ENCODE measurements at places on chromosomes 3 and 15.

GRCh38 chr3:37256447-37256846 is 82.1 kb upstream of the LRRFIP2 start:
- DNase-seq, result no peak

GRCh38 chr15:81199031-81199779 is 2.5 kb downstream of the IL16 start:
- no peak for DNase-seq

- no peak for DNase-seq
Observed at GRCh38 chr3:79809106-79809505, 41.3 kb upstream of the ROBO1 start.

GRCh38 chr3:88462230-88462629 is 312.5 kb downstream of the C3orf38 start:
- no peak for DNase-seq

DNA sequence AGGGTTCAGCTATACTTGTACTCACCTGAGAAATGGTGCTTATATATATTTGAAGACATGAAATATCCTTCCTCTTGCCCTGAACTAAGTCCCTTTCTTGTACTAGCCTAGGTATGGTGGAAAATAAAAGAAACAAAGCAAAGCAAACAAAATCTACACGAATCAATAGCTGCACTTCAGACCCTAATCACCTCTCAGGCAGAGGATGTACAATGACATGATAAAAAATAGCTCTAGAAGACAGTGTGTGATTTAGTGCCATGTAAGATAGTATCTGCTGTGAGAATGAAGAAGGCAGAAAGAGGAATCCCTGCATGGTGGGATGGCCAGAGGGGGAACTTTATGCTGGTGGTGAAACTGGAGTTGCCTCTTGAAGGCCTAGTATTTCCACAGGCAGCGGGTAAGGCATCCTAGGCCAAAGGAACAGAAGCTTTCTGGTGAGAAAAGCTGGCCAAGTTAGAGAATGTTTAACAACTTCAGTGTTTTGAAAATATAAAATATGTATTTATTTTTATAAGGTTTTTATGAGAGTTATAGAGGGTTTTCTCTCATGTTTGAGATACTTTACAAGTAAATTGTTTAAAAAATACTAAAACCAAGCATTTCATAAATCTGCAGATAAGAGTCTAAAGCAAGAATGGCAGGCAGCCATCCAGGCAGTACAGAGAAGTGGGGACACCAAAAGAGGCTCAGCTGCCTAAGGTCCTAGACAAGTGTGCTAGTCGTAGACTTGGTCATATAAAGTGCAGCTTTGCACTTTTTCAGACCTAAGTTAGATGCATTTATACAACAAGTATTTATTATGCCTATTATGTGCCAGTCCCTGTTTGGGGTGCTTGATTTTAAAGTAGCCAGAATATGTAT is 14.9 kb downstream of the LEKR1 start:
- DNase-seq, result no peak

GRCh38 chr3:94433811-94434210 is 370.9 kb downstream of the NSUN3 start:
- no peak for DNase-seq

GRCh38 chr15:90338532-90338931 is 13.6 kb upstream of the ZNF774 start:
- DNase-seq, result no peak

DNA sequence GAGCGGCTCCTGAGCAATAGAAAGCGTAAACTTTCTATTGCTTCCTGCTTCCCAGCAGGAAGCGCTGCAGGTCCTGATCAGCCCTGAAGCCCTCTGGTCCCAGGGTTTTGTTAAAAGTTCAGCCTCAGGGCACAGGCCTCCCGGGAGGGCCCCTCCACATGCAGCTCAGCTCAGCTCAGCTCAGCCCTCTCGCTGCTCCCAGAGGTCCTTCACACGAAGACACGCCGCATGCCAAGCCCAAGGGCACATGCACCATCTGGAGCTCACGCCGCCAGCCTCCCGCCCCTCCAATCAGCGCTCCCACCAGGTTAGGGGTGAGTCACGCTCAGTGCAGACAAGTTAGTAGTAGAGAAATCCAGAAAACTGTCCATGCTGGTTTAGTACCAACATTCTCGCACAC is 12.7 kb downstream of the TKT start:
- DNase-seq, result no peak

DNA sequence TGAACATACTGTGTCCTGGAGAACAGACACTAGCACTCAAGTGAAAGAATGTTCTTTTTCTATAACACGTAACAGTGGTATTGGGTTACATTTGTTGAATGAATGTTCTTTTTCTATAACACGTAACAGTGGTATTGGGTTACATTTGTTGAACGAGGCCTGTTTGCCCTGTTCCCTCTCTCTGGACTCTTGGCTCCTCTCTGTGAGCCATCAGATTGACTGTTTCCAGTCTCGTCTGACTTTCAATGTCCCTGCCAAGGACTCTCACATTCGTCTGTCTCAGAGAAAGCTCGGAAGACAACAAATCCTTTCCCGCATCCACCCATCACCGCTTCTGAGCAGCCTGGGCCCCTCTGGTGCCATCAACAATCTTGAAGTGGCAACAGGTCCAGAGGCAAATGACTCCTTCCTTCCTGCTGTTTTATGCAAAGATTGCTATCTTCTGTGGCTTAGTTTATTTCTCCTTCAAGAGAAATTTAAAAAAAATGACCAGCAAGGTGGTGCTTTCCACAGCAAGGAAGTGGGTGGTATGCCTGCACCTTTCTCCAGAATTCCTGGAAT is 8.0 kb downstream of the TMEM45A start:
- no peak for DNase-seq

GRCh38 chr3:14133188-14133800 is 8.4 kb downstream of the TMEM43 start:
- DNase-seq, result no peak

DNA sequence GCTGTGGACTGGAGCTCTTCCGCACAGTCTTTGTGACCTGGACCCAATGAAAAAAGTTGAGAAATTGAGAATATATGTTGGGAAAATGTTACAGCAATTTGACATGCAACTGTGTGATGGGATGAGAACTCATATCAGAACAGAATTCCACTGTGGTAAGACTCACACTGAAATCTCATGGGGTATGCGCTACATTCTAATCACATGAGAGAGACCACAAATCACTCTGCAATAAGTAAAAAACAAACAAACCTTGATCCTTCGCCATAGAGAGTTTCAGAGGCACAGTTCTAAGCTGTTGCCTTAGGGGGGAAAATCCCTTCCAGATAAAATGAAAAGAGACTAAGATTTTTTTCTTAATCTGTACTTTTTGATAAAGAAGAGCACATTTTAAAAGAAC is 37.3 kb downstream of the LMCD1 start:
- no peak for DNase-seq

All from stimulated activated CD4-positive, alpha-beta T cell treated with anti-CD3 and anti-CD28 coated beads, Interleukin-15, amount 100 ng/mL, for 48 hours (primary cell).